Pericardium fibroblast (primary cell): ENCODE measurements at places on chromosomes 1 and 21. TPM values are rescaled to one million over a fixed set of nuclear protein-coding genes. Genes with fewer than 3 reads are reported as not detected.

KMO gene
- not detected in 2 replicates for total RNA-seq

EGLN1 gene
- total RNA-seq = 31.6 and 47.1 TPM in 2 replicates

RGS8 gene
- under 0.01 TPM in 1 of 2 replicates, not detected in the other for total RNA-seq

TRIM67 gene
- 0.09 and 0.35 TPM in 2 replicates for total RNA-seq

DNAJC6 gene
- total RNA-seq = 0.26 and 1.6 TPM in 2 replicates

CD164L2 gene
- not detected in 2 replicates for total RNA-seq

ANXA9 gene
- 0.26 and 1.2 TPM in 2 replicates for total RNA-seq

TTC22 gene
- not detected in 2 replicates for total RNA-seq

WDR64 gene
- not detected in 2 replicates for total RNA-seq

DEPDC1 gene
- total RNA-seq = 0.43 and 4.8 TPM in 2 replicates

CSMD2 gene
- total RNA-seq = 0.58 and 0.68 TPM in 2 replicates

RAB7B gene
- total RNA-seq = 7.3 and 11.0 TPM in 2 replicates

AGMAT gene
- 0.12 and 0.26 TPM in 2 replicates for total RNA-seq

SFN gene
- total RNA-seq = not detected in 2 replicates

PBX1 gene
- 28.8 and 29.2 TPM in 2 replicates for total RNA-seq

SELENON gene
- 50.8 and 67.0 TPM in 2 replicates for total RNA-seq

C1orf94 gene
- not detected in 2 replicates for total RNA-seq

PITHD1 gene
- 26.7 and 29.5 TPM in 2 replicates for total RNA-seq

MARCKSL1 gene
- 169 and 485 TPM in 2 replicates for total RNA-seq

PRMT2 gene
- 87.9 and 88.9 TPM in 2 replicates for total RNA-seq

RNU1-3 gene
- under 0.01 TPM in 2 replicates for total RNA-seq

CCDC27 gene
- not detected in 2 replicates for total RNA-seq

BARHL2 gene
- total RNA-seq = not detected in 2 replicates

SH3D21 gene
- total RNA-seq = 2.4 and 3.2 TPM in 2 replicates

MMP23B gene
- total RNA-seq = 117 and 174 TPM in 2 replicates

MATN1 gene
- under 0.01 and 0.23 TPM in 2 replicates for total RNA-seq

C1orf52 gene
- total RNA-seq = 14.2 and 16.0 TPM in 2 replicates

MPL gene
- total RNA-seq = not detected in 2 replicates

STPG1 gene
- total RNA-seq = 2.1 and 3.2 TPM in 2 replicates

CCDC185 gene
- total RNA-seq = not detected in 2 replicates

SLAMF1 gene
- not detected in 2 replicates for total RNA-seq

MXRA8 gene
- total RNA-seq = 368 and 672 TPM in 2 replicates

HLX gene
- 17.4 and 48.0 TPM in 2 replicates for total RNA-seq

FCMR gene
- total RNA-seq = 0.35 TPM in 1 of 2 replicates, not detected in the other

FCGR3A gene
- not detected in 2 replicates for total RNA-seq

GOLT1A gene
- total RNA-seq = not detected in 2 replicates

ARHGEF19 gene
- total RNA-seq = 6.6 and 8.6 TPM in 2 replicates

VASH2 gene
- 0.47 and 5.0 TPM in 2 replicates for total RNA-seq

BSND gene
- not detected in 2 replicates for total RNA-seq

SLC45A1 gene
- total RNA-seq = 2.8 and 3.0 TPM in 2 replicates

TIE1 gene
- 1.5 and 8.1 TPM in 2 replicates for total RNA-seq

CCSAP gene
- 4.3 and 6.0 TPM in 2 replicates for total RNA-seq

DENND2D gene
- 2.6 and 5.3 TPM in 2 replicates for total RNA-seq

IFI44L gene
- 1.1 and 34.7 TPM in 2 replicates for total RNA-seq

ELAPOR1 gene
- total RNA-seq = not detected in 2 replicates

FCRL1 gene
- total RNA-seq = not detected in 2 replicates

UMODL1 gene
- total RNA-seq = not detected in 2 replicates
